ENCODE measurements at places on chromosomes 1 and 21.

DNA sequence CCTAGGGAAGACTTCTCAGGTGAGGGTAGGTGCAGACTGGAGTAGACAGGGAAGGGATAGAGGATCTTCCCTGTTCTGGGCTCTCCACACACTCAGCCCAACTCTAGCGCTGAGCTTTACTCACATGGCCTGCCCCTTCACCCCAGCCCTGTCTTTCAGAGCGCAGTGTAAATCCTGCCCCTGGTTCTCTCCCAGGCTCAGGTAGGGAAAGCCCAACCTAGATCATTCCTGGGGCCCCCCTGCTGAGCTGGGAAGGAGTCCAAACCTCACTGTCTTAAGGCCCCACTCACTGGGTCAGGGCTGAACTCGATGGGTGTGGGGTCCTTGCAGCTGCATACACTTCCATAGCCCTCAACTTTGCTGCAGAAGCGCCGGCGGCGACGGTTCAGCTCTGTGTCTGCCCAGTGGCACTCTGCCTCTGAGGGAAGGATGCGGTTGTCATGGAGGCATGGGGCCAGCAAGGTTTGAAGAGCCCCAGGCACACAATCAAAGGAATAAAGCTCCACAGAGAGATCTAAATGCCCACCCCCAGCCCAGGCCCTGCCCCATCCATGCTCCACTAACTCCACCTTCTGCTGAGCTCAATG is 4.2 kb downstream of the POMGNT1 start:
- DNase-seq: no peak

DNA sequence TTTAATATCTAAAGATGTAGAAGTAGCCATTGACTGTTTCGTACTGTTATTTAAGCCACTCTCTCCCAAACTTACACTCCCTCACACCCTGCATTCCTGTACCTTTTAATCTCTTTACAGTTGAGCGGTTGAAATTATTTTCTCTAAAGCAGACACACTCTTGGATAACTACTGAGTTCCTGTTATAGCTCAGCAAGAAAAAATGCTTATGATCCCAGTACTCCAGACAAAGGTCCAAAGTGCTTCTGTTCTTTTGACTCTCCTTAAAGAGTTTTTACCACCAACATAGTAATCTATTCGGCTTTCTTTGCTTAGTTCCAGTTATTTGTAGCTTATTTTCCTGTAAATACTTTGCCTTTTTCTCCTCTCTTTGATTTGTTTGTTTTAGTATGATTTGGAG is 100.1 kb downstream of the ATF6 start:
- no peak for DNase-seq

GRCh38 chr1:151259351-151259750 is 4.8 kb downstream of the PSMD4 start:
- DNase-seq: no peak

GRCh38 chr1:221708076-221708571 is 33.8 kb downstream of the DUSP10 start:
- no peak for DNase-seq

GRCh38 chr1:205392650-205393049 is 29.2 kb downstream of the LEMD1 start:
- no peak for DNase-seq

- DNase-seq: no peak
Measured at GRCh38 chr1:232422098-232422497, 207.8 kb downstream of the SIPA1L2 start.

DNA sequence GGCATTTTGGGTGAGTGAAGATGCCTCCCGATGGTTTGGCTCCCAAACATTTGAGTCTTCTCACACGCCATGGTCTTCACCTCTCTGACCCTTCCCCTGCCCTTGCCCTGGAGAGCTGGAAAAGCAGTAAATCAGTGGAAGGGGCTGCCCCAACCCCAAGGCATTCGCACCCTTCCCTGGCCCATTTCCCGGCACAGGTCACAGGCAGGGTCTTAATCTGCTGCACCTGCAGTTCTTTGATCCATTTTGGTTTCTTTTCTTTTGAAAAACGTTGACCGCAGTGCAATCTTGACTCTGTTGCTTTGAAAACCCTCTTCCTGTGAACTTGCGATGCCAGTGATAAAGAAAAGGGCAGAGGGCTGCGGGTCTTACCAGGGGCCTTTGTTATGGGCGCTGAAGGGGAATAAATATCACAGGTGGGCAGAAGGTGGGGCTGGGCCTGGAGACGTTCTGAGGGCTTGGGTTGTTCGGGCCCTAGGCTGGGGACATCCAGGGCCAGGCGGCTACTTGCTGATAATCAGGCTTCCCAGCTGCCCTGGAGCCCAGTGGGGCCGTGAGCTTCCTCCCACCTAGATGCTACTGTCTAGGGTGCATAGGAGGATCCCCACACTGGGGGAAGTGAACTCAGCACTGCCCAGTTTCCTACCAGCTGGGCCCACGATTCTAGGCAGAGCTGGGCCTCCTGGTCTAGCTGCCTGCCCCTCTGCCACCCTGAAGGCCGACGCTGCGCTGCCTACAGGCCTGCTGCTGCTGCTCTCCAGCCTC is 38.6 kb upstream of the EPS8L3 start:
- DNase-seq: peak; percentile 49

All from activated T-cell treated with anti-CD3 and anti-CD28 coated beads, Interleukin-2, amount 50 U/mL, for 1 hour (primary cell).